Body of pancreas (tissue), 4 donors: ENCODE measurements at places on chromosomes 16 and 17.
A peak's percentile ranks its signal among the peaks of the same experiment; 100 is the strongest.

DNA sequence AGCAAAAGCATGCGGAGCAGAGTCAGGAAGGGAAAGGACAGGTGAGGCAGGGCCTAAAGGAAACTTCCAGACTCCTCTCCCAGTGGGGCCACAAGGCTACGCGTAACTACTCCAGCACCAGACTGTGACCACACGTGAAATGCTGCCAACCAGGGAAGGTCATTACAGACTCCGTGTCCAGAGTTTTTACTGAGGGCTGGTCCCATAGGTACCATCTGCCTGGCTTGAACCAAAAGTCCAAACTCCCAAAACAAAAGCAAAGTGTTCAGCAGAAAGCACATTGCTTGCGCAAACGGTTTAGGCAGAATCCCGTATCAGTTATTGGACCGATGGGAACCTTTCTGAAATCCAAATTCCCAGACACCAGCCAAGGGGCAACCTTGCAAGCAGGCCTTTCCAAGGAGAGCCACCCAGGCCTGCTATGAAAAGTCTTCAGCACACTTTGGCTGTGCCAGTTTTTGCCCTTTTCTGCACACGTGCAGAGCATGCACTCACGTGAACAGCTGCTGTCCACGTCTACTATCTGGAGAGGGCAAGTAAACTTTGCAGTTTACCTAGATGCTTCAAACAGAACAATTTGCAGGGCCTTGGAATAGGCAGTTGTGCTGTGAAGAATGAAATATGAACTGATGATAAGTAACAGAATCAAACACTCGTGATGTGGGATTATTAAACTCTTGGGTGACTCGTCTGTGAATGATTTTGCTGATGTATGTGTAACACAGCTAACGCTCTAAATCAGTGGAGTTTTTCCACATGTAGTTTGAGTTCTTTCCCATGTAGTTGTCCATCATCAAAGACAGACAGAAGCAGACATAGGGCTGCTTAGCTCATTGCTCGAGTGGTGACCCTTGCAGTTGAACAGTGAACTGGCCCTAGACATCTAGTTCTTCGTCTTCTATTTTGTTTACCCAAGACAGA lies 58.1 kb upstream of the CRISPLD2 start:
- H3K4me3 ChIP-seq = no peak overlapping the region
- DNase-seq = no peak
- H3K27me3 ChIP-seq = no peaks in the 10 kb centered on the region
- H3K4me1 ChIP-seq = no peaks in the 10 kb centered on the region
- H3K27ac ChIP-seq = no peak overlapping the region

DNA sequence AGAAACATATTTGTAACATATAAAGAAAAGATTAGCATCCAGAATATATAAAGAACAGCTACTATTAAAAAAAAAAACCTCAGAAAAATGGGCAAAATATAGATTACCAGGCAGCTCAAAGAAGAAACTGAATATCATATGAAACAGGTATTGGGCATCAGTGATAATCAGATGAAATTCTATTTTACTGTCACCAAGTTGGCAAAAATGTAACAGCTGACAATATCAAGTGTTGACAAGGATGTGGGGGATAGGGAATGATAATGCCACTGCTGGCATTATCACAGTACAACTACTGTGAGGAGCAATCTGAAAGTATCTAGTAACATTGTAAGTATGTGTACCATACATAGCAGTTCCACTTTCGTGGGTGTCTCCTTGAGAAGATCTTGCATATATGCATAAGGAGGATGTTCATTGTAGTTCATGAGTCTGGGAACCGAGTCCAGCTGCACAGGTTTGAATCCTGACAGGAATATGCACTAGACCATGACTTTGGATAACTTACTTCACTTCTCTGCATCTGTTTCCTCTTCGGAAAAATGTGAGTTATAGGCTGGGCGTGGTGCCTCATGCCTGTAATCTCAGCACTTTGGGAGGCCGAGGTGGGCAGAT lies 50.3 kb downstream of the LCMT1 start:
- H3K4me1 ChIP-seq = peaks cover 10% of the 10 kb centered on the region
- no peaks in the 10 kb centered on the region for H3K36me3 ChIP-seq
- no peak for DNase-seq
- no peak overlapping the region for H3K27ac ChIP-seq
- H3K27me3 ChIP-seq = no peaks in the 10 kb centered on the region

DNA sequence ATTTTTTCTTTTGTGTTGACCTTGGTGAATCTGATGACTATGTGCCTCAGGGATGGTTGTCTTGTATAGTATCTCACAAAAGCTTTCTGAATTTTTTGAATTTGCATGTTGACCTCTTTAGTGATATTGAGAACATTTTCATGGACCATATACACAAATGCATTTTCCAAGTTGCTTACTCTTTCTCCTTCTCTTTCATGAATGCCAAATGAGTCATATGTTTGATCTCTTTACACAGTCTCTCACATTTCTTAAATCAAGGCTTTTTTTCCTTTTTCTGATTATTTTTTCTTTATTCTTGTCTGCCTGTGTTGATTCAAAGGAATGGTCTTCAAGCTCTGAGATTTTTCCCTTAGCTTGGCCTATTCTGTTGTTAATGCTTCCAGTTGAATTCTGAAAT lies 46.6 kb upstream of the KCNJ16 start:
- DNase-seq = no peak
- H3K27ac ChIP-seq = no peak overlapping the region
- no peaks in the 10 kb centered on the region for H3K36me3 ChIP-seq
- no peaks in the 10 kb centered on the region for H3K27me3 ChIP-seq
- H3K4me3 ChIP-seq = no peak overlapping the region
- H3K4me1 ChIP-seq = no peaks in the 10 kb centered on the region

DNA sequence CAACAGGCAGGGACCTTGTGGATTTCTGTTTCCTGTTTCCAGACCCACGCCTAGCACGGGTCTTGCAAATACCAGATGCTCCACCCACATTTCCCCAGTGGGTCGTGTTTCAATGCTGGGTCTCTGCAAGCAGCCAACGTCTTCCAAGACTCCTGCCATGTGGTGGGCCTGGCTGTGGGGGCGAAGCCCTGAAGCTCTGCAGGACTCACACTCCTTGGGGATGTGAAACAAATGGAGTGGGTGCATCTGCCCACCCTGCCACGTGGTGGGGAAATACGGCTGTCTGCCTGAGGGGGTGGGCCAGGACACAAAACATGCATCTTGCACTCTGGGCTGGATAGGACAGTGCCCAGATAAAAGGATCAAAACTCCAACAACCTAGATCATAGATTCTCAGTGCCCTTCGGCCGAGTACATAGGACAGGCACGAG lies 32.6 kb downstream of the FA2H start:
- H3K27me3 ChIP-seq = no peaks in the 10 kb centered on the region
- H3K4me1 ChIP-seq = peaks cover 26% of the 10 kb centered on the region
- H3K36me3 ChIP-seq = no peaks in the 10 kb centered on the region

DNA sequence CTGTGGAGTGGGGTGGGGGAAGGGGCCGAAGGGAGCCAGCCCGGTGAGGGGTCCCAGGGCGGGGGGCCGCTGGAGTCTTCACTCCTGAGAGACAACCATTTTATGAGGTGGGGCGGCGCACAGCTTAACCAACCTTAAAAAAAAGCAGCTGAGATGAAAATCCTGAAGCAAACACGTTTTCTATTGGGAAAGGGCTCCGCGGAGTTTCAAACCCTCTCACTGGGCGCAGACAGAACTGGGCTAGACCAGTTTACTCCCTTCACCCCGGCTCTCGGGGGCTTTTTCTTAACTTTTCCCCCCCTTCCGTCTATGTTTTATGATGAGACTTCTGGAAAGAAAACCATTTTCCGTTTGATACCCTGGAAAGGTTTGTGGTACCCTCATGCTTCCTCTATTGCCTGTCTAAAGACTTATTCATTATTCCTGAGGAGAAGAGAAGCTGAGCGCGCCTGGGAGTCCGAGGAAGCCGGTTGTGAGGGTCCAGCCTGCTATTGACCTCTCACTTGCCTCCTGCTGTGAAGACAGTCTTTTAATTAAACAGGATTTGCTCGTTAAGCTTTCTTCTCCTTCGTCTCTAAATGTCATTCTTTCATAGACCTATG lies 482 bp upstream of the SSH2 start:
- peak overlapping the region; percentile 97 for H3K27ac ChIP-seq
- no peaks in the 10 kb centered on the region for H3K27me3 ChIP-seq
- peaks cover 27% of the 10 kb centered on the region for H3K4me1 ChIP-seq
- no peaks in the 10 kb centered on the region for H3K36me3 ChIP-seq
- H3K4me3 ChIP-seq = peak overlapping the region; percentile 87

GRCh38 chr17:6713130-6713917 lies at the start of gene SLC13A5:
SLC13A5 (minus strand) TSS chr17:6713369; CDS start chr17:6713333, 36 bp downstream.
- peaks cover 11% of the 10 kb centered on the region for H3K4me1 ChIP-seq
- H3K27me3 ChIP-seq = peaks cover 9% of the 10 kb centered on the region
- H3K27ac ChIP-seq = no peak within 1 kb of the TSS
- no peak within 1 kb of the TSS for H3K4me3 ChIP-seq
- H3K36me3 ChIP-seq = no peaks in the 10 kb centered on the region

GRCh38 chr17:63542942-63543821 lies 7.1 kb upstream of the DCAF7 start:
- H3K36me3 ChIP-seq = no peaks in the 10 kb centered on the region
- H3K4me1 ChIP-seq = peaks cover 14% of the 10 kb centered on the region
- H3K27me3 ChIP-seq = peaks cover 6% of the 10 kb centered on the region
- DNase-seq = peak; percentile 75
